ENCODE measurements at places on chromosomes 3 and 15.

GRCh38 chr15:89504166-89504565 is 7.8 kb upstream of the RHCG start:
- DNase-seq = no peak

DNA sequence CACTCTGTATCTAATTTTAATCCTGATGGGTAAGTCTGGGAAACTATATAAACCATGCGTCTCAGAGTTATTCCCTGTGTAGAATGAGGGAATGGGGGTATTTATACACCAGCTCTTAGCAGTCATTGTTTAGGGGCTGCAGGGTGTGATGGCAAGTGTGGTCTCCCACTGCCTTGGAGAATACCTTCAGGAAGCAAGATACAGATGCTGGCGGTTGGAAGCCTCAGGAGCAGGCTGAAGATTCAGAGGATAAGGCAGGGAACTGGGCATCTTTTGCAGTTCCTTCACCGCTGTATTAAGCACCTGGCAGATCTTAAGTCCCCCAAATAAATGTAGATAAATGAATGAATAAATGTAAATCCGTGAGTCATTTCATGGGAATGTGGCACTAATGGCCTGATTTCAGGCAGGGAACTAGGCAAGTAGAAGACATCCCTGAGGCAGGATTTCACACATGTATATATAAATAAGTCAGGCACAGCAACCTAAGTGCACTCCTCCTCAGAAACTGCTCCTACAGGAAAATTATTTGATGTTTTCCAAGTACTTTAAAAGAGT is 209.2 kb upstream of the GADL1 start:
- no peak for DNase-seq

GRCh38 chr15:81388436-81388770 is 14.4 kb upstream of the TMC3 start:
- no peak for DNase-seq

- DNase-seq = no peak
Observed at GRCh38 chr15:79373113-79373512, 59.0 kb upstream of the MINAR1 start.

- DNase-seq = peak; percentile 82
Observed at GRCh38 chr3:194840661-194841514, 155.2 kb downstream of the FAM43A start.

GRCh38 chr15:80179025-80179759 is 26.4 kb downstream of the FAH start:
- DNase-seq = peak; percentile 90

- DNase-seq = no peak
Observed at GRCh38 chr15:90219421-90220141, 14.2 kb downstream of the CIB1 start.

GRCh38 chr3:50604110-50604621 is 7.4 kb downstream of the CISH start:
- DNase-seq = no peak

DNA sequence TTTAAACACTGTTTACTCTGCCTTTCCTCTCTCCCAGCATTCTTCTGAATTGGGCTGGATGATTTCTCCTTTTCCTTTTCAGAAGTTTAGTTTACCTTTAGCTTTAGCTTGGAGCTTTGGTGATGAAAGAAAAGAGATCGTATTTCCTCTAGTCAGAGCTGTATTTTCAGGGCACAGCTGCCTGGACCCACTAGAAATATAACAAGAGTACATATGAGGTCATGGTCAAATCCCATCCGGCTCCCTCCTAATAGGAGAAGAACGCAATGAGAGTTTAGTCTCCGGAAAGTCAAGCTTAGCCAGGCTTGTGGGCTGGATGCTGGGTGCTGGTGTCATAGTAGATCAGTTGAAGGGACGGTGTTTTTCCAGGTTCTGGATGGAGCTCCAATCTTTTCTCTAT is 177.1 kb upstream of the PFN2 start:
- DNase-seq = peak; percentile 78

DNA sequence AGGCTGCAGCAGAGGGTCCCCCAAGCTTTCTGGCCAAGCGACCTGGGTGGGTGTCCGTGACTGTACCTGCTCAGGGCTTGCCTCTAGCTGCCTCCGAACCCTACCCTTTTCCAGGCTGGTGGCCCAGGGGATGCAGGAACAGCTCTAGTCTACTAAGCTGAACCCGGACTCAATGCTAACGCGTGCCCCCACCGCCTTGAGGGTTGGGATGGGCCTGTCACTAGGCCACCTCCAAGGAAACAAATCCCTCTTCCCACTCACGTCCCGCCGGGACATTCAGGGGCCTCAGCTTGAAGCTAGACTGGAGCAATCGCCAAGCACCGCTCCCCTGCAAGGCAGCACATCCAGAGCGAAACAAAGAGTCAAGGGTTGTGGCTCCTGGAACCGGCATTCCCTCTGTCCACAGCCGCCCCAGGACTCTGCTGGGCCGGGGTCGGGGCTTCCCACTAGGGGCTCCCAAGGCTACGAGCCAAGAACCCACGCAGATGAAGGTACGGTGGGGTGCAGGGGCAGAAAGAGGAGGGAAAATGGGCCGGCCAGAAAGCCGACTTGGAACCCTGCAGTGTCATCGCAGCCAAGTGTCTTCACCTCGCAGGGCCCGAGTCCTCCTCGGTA is 2.9 kb downstream of the FBXL22 start:
- DNase-seq = no peak

DNA sequence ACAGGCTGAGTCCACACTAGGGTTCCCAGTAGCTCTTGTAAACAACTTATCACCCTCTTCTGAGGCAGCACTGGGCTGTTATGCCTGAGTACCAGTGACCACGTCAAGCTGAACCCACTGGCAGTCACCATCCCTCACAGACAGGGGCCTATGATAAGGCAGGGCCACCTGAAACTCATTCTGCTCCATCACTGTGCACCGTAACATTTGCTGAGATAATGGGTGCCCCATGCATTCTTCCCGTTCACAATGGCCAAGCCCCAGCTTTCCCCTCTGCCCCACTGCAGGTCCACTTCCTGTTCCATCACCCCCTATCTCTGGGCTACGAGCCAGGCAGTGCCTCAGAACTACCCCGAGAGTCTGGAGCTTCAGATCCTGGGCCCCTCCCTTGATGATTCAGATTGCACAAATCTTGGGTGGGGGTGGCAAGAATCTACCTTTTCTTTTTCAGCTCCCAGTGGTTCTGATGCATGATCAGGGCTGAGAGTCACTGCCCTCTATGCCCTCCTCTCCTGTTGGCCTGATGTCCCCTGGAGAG is 158.0 kb downstream of the RAB11A start:
- DNase-seq = no peak

DNA sequence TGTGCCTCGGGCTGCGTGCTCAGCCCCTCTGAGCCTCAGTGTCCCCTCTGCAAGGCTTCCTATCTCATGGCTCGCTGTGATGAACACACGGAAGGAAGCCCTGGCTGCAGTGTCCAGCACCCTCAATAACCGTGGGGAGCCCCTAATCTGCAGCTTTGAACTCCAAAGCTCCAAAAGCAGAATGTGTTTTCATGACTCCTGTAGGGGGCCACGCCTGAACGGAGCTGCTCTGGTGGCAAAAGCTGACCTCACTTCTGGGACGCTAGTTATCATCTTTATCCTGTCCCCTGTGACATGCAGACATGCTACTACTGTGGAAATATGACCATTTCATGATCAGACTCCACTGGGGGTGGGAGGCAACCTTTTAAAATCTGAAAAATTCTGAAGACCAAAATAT is 98.8 kb downstream of the SEC22A start:
- DNase-seq = no peak

GRCh38 chr15:31304751-31305365 is 21.8 kb upstream of the KLF13 start:
- DNase-seq = no peak

GRCh38 chr3:80040067-80040466 is 272.3 kb upstream of the ROBO1 start:
- DNase-seq = no peak

GRCh38 chr15:88012688-88013087 is 243.9 kb downstream of the NTRK3 start:
- DNase-seq = no peak

GRCh38 chr3:175777495-175777894 is 918.4 kb downstream of the NAALADL2 start:
- DNase-seq = no peak

GRCh38 chr3:165837058-165837525 is at the start of gene BCHE:
Gene BCHE (minus strand): TSS chr3:165837423. CDS start chr3:165831033, 6,390 bp downstream.
- DNase-seq = peak; percentile 84

- no peak for DNase-seq
Observed at GRCh38 chr3:79016587-79017376, 751.0 kb downstream of the ROBO1 start.

DNA sequence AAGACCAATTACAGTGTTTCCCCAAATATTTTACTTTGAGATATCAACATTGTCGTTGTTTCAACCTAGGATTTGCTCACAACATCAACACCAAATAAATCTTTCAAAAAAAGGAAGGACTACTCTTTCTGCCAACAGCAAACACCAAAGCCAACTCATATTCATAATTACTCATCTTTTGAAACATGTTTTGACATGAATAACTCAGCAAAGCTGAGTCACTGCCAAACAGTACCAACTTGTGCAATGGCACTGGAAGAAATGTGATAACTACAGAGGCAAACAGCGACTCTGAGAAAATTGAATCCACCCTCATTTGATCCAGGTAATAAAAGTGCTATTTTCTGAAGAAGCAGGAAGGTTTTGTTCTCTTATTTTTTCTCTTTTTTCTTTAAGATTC is 67.2 kb downstream of the PEX5L start:
- peak; percentile 6 for DNase-seq

GRCh38 chr15:92157666-92158298 is 235.9 kb upstream of the ST8SIA2 start:
- DNase-seq = no peak

GRCh38 chr3:48038971-48039481 is 22.8 kb upstream of the MAP4 start:
- DNase-seq = peak; percentile 5

GRCh38 chr3:10337323-10338163 is 16.6 kb upstream of the SEC13 start:
- no peak for DNase-seq

DNA sequence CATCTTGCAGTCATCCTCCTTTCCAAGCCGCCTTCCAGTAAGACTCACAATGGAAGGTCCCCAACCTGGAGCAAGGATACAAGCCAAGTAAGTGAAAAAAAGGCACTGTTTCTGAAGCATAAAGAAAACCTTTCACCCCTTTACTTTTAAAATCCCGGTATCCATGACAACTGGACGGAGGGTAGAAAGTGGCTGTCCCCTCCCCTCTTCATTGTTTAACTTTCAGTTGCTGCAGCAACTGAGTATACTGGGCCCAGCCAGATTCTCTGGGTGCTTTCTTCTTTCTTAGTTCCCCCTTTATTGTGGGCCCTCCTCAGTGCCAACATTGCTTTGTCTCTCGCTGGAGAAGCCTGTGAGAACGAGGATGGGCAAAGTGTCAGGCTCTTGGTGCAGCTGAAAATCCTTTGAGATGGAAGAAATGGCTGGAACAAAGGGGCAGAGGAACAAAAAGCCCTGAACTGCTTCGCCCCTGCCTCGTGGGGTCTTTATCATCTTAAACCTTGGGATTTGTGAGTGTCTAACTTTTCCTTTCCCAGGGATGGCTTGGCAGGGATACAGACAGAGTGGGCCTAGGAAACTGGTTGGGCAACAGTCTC is 224.0 kb upstream of the RGMA start:
- no peak for DNase-seq

DNA sequence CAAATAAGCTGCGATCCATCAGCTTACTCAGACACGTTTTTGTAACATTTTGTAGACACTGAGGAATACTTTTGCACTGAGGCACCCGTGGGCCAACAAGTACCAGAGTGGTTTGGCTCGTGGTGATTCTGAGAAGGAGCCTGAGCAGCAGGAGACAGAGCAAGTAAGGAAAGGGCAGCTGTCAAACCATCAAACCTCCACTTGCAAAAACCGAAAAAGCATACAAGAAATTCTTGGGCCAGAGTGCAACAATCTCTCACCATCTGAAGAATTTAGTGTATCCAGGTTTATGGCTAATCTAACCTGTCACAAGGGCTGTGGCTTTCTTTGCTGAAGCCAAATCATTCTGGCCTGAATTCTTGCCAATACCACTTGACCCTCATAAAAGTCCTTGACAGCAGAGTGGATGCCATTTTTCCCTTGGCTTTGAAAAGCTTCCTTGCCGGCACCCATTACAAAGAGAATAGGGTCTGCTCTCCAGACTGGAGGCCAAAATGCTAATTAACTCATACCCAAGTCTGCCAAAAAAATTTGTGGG is 56.7 kb downstream of the MYO1E start:
- DNase-seq = no peak

DNA sequence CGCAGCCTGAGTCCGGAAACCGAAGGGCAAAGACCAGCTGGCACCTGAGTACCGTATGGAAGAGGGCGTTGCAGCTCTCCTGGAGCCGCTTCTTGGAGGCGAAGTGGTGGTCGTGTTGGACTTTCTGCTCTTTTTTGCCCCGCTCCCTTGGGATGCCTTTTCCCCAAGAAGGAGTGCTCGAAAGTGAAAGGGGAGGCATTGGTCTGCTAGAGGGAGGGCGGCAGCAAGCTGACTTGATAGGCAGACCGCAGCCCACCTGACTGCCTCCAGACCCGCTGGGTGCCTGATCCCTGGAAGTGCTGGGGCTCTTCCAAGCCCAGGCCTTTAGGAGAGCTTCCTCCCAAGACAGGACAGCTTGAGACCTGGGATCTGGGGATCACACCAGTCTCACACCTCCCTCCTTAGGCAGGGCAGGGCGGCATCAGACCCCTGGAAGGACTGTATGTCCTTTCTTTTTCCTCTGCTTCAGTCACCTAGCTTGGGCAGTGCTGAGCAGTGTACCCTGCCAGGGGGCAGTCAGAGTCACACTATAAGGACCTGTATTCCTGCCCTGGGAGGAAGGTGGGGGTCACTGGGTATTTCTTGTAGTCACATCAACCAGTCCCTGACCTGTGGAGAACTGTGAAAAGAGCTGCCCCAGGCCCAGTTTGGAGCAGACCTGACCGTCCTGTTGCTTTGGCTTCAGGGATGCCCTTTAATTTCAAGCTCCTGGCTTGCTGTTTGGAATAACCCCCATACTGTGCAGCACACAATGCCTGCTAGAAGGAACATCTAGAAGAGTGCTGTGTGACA is 2.1 kb downstream of the ACVR2B start:
- DNase-seq = no peak

DNA sequence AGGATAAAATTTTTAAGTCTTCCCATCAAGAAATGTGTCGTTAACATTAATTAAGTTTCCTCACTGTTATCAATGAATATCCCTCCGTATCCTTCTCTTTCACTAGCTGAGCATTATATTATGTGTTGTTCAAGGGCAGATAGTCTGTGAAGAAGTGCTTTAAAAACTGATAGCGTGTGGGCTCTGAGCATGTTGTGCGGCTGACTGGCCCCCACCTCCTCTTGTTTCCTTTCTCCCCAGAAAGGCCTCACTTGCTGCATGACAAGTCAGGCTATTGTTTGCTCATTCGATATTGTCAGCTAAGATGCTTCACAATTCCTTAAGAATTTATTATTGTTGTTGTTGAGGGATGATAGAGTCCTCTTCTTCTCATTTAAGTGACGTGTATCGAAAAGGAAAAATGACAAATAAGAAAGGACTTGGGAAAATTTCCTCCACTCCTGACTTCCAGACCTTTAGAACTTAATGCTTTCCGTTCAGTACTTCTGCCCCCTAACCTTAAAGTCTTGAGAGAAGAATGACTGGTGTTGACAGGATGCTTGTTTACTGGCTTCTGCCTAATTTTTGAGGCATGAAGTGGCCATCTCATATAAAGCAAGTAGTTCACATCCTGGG is 298.3 kb downstream of the LPP start:
- DNase-seq = no peak

Data from brain microvascular endothelial cell (primary cell).